ENCODE measurements at places on chromosomes 2 and 18.

DNA sequence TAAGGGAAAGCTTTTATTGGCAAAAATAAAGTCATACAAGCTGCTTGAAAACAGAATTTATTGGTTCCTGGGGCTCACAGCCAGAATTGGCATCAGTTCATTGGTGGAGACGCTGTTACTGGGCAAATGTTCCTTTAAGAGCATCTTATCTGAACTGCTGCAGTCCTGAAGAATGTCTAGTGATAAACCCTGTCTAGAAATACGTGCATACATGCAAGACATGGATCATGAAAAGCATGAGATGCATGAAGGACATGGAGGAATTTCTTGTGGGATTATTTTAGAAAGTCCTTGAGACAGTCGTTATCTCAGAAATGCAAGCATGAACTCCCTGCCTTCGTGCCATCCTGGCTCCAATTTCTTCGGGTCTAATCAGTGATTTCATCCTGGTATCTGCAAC lies 32.5 kb upstream of the FHOD3 start:
- DNase-seq: no peak

DNA sequence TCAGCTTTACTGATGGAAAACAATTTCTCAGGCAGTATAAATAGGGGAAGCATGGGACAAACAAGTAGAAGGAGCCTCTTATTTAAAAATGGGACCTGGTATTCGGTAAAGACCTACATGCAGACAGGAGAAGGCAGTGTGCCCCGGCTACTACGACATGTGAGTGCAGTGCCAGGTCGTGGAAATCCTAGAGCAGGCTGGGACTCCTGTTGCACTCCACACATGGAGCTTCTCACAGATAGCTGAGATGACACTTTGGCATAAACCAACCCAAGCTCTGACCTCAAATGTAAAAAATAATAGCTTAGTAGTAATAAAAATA lies 885 bp upstream of the DSEL start:
- DNase-seq: no peak

DNA sequence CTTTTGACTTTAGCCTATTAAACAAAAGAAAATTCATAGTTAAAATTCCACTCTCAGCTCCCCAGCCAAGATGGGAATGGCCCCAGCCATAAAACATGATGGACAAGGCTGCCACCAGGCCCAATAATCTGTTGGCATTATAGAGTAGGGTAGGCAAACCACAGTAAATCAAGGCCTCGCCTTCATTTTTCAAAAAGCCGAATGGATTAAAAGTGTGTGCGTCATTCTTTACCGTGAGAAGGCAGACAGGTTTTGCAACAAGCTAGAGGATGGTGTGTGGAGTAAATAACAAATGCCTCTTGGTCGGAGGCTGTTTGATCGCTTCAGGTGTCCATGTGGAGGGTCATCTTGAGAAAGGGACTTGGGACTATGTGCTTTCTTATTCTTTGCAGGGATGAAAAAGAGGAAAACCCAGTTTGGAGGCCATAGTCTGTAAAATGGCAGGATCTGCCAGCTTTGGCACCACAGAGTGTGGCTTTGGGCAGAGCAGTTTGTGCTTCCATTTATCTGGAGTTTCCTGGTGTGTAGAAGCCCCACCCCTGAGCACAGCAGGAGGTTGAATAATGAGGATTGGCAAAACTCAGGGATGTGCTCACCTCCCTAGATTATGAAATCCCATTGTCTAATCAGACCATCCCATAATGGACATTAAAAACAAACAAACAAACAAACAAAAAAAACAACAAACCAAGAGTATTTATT lies 57.1 kb upstream of the ITGB6 start:
- no peak for DNase-seq

GRCh38 chr2:184463866-184464248 lies 134.5 kb upstream of the ZNF804A start:
- DNase-seq: no peak

GRCh38 chr2:115294999-115295398 lies 852.6 kb downstream of the DPP10 start:
- DNase-seq: no peak

- DNase-seq: no peak
Measured at GRCh38 chr2:109270505-109271312, 141.7 kb downstream of the SH3RF3 start.

GRCh38 chr2:155583674-155584195 lies 748.8 kb downstream of the NR4A2 start:
- no peak for DNase-seq

GRCh38 chr18:10381951-10382350 lies 72.5 kb upstream of the APCDD1 start:
- no peak for DNase-seq

DNA sequence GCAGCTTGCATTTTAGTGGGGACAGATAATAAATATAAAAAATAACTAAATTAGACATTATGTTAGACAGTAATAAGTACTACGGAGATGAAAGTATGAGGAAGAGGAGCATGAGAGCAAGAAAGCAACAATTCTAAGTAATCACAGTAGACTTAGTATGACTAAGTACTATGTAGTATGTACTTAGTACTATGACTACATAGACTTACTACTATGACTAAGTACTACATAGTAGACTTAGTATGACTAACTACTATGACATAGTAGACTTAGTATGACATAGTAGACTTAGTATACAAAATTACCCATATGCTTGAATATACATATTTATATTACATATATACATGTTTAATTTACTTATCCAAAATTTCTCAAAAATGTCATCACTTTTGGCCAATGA lies 29.3 kb downstream of the CDH20 start:
- no peak for DNase-seq

- peak; percentile 9 for DNase-seq
Measured at GRCh38 chr2:27049422-27050280, 1.8 kb upstream of the AGBL5 start.

DNA sequence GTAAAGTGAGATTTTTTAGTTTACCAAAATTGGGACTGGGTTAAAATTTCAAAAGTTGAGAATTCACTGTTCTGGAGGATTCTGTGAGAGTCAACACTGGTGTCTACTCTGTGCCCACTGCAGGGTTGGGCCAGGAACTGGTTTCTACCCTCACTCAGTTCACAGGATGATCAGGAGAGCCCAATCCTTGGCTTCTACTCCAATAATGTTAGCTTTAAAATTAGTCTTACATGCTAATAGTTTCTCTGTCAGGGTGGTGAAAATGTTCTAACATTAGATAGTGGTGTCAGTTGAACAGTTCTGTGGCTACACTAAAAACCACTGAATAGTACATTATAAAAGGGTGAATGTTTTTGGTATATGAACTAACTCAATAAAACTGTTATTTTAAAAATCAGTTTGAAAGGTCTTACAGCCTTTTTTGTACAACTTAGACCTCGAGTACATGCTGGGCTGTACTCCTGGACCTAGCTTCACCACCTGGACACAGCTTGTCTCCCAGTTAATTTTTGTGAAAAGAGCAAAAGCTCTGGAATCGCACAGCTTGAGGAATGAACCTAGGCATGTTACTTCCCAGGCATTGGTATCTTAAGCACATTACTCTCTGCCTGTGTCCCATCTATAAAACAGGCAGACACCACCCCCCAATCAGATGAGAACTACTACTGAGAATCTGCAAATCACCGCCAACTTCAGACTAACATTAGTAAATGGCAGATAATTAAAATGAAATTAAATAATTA lies 44.4 kb downstream of the ACVR1 start:
- no peak for DNase-seq

- no peak for DNase-seq
Measured at GRCh38 chr2:1663621-1664020, 80.7 kb downstream of the PXDN start.
